ENCODE measurements at places on chromosomes 13 and 19.
A peak's percentile ranks its signal among the peaks of the same experiment; 100 is the strongest.

DNA sequence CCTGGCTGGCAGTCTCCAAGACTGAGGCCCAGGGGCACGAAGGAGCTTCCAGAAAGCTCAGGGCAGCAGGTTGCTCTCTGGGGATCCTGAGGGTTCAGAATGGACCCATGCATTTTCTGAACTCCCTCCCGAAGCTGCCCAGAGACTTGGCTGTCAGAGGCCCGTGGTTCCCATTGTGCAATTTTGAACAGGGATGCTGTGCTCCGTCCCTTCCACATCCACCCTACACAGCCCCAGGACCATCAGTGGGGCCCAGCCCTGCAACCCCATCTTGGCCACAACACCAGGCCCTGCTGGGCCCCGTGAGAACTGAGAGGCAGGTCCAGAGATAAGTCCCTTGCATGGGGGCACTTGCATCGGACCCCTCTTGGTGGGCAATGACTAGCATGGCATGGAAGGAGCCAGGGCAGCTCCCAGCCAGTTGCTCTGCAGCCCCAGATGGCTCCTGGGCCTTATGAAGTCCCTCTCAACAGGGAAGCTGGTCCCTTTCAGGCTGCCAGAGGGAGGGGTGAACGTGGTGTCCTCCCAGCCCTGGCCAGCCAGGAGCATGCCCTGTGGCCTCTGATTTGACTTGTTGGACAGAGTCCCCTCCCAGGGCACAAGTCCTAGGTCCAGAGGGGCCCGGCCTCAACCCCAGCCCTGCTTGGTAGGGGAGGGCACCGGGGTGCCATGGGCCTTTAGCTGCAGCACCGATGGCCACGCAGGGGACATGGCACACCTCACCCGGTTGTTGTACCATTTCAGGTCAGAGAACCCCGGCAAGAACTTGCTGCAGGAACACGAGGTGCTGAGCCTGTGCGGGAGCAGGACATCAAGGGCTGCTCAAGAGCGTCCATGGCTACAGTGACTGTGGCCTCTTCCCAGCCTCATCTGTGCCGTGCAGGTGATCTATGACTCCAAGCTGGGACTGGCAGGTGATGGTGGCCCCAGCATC, 17.3 kb upstream of the ZNF14 start:
- DNase-seq, result no peak

DNA sequence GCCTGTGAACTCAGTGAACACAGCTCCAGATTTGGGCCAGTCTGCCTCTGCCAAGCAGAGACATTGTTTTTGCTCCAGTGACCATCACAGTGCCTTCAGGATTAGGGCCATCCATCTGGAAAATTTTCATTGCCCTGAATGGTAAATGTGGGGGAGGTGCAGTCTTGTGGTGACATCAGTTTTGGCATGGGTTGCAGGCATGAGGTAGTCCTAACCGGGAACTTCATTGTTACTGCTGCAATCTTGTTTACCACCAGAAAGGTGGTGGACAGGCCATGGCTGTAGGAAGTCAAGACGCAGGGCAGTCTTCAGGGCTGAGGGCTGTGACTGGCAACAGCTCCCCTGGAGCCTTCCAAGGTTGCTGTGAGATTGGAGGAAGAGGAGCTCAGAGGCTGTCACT, 55.2 kb downstream of the SPATA13 start:
- no peak for DNase-seq

DNA sequence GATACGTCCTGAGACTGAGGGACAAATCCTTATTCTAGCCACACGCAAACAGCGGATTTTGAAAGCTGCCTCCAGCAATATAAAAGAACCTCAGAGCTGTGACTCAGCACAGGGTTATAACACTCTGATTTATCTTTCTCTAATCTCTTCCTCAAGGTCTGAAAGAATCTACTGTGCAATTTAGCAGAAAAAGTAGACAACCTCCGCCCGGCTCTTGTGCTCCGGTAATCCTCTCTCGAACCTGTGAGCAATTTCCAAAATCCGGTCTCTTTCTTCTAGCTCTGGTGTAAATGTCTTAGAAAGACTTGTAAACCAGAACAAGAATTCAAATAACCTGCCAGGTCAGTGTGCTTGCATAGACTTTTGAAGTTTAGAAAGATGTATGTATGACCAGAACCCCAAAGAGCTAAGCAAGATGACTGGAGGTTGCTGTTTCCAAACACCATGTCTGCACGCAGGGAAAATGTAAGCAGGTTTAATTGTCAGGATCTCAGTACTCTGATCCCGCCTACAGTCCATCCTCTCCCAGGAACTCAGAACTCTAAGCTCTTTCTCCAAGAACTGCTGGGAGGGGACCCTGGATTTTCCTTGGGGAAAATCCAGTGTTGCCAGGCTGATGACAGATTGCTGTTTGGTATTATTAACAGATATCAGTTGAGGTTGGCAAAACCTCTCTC, 338.1 kb downstream of the RFC3 start:
- no peak for DNase-seq

DNA sequence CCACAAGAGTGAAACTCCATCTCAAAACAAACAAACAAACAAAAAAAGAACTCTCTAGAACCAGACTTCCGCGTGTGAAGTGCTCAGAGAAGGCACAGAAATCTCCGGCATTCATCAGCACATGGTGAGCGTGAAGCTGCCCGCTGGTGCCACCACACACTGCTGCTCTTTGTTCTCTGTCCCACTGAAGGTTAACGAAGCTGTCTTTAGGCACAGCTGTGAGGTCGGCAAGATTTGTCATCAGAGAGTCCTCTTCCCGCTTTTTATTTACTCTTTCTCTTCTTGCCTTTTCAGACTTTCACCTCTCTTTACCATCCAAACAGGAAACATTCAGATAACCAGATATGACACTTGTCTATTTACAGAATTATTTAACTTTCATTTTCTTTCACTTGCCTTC, 115.2 kb upstream of the ARGLU1 start:
- no peak for DNase-seq

GRCh38 chr19:2302319-2303210, 5.4 kb downstream of the LINGO3 start:
- no peak for DNase-seq

DNA sequence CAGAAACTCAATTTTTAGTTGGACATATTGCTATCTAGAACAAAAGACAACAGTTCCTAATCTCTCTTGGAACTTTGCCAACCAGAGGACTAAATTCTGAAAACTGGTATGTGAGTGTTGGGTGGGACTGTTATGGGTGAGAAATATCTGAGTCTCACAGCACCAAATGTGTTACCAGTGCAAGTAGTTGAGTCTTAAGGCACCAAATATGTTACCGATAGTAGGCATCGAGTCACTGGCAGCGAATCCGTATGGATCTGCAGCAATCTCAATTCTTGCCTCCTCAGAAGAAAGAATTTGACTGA, 575.2 kb downstream of the DACH1 start:
- DNase-seq, result no peak

GRCh38 chr19:49907745-49908446, 11.2 kb upstream of the IL4I1 start:
- no peak for DNase-seq

GRCh38 chr13:73991884-73992283, 142.3 kb downstream of the KLF12 start:
- no peak for DNase-seq

DNA sequence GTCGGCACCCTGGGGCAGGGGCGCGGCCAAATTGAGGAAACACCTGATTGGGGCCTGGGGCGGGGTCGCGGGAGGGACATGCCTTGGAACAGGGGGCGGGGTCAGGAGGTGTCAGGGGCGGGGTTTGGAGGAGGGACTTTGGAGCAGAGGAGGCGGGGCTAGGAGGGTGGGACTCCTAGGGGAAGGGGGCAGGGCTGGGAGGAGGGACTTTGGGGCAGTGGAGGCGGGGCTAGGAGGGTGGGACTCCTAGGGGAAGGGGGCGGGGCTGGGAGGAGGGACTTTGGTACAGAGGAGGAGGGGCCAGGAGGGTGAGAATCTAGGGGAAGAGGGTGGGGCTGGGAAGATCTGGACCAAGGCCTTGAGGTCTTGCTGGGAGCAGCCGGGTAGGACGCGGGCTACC, 21.9 kb downstream of the GRIN2D start:
- DNase-seq, result peak; percentile 58

GRCh38 chr13:45021250-45021649, 31.9 kb downstream of the GPALPP1 start:
- no peak for DNase-seq
